ENCODE measurements at places on chromosomes 7 and 10.

DNA sequence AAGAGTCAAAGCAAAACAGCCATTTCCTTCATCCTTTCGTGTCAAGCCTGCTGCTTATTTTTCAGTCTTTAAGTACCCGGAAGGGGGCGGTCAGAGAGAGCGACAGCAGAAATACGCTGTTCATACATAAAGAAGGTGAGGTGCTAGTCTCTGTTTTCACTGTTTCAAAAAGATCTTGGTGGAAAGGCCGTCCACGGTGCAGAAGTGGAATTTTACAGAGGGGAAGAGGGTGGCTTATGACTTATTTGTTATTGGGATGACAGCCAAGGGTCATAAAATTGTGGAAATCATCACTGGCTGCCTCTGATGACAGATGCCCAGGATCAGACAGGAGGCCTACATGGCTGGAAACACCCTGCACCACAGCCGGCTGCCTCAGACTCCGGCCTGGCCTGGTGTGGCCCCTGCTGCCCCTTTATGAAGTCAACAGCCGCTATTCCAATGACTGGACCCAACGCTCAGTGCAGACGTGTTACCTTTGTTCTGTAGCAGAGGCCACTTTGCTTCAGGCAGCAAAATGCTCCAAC lies 57.0 kb downstream of the HIPK2 start:
- DNase-seq: peak; percentile 35

DNA sequence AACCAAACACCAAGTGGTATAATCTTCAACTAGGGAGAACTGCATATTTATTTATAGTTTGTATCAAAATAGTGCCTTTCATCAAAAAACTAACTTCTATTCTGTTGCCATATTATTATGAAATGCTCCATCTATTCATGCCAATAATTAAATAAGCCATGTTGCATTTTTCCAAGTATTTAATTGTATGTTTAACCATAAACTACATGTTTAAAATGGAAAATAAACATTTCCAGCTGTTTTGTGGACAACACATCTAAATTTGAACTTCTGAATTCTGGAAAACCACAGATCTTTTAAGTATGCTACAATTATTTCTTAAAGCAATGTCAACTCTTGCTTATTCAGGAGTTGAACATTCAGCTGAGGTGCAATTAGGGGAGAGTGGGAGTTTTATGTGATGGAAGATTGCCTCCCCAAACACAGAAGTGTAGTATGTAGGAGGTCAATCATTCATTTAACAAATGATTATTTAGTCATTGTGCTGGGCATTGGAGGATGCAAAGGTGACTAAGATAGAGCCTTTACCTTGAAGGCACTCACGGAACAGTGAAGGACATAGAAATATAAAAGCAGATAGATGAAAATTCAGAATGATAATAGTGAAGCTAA lies 80.7 kb upstream of the PPP1R3C start:
- no peak for DNase-seq

GRCh38 chr7:42972699-42973500 lies 40.7 kb downstream of the MRPL32 start:
- peak; percentile 99 for DNase-seq

GRCh38 chr10:48598243-48598935 lies 6.5 kb downstream of the ARHGAP22 start:
- DNase-seq: no peak

DNA sequence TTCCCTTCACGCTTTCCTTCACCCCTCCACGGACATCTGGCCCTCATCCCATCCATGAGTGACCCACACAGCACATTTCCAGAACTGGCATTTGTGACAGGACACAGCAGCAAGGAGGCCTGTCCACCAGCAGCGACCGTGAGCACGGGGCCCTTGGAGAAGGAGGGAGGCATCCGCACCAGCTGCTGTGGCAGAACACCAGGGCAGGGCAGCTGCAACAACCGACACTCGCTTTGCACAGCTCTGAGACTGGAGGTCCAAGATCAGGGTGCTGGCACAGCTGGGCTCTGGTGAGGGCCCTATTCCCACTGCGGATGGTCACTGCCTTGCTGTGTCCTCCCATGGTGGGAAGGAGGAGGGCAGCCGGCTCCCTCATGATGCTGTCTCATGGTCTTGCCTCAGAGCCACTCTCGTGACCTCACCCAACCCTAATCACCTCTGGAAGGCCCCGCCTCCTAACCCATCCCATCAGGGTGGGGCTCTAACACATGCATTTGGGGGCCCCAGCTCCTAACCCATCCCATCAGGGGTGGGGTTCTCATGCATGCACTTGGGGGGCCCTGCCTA lies 36.7 kb downstream of the PTPRN2 start:
- DNase-seq: no peak

DNA sequence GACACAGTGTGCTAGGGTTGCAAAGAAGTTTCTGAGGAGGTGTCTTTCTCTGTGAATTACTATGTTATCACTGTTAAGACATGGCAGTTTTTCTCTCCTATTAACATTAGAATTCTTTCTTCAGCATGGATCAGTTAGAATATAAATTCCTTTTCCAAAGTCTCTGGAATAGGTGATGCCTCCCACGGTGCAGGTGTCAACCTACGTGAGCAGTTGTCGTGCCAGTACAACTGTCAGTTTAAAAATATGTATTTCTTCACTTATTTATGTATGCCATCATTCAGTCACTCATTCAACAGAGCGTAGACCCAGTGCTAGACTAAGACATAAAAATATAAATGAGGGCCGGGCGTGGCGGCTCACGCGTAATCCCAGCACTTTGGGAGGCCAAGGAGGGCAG lies 83.5 kb downstream of the TACC2 start:
- no peak for DNase-seq

GRCh38 chr7:141664450-141664849 lies 37.5 kb downstream of the DENND11 start:
- no peak for DNase-seq

- DNase-seq: no peak
These were observed 9.8 kb downstream of the TNS3 start for GRCh38 chr7:47572094-47572445.

DNA sequence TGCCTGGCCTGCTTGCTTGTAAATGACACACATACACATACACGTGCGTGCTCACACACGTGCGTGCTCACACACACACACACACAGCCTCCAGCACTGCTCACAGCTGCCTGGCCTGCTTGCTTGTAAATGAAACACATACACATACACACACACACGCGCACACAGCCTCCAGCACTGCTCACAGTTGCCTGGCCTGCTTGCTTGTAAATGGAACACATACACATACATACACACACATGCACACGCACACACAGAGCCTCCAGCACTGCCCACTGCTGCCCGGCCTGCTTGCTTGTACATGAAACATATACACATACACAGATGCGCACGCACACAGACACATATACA lies 397.2 kb downstream of the PLXNA4 start:
- DNase-seq: no peak

DNA sequence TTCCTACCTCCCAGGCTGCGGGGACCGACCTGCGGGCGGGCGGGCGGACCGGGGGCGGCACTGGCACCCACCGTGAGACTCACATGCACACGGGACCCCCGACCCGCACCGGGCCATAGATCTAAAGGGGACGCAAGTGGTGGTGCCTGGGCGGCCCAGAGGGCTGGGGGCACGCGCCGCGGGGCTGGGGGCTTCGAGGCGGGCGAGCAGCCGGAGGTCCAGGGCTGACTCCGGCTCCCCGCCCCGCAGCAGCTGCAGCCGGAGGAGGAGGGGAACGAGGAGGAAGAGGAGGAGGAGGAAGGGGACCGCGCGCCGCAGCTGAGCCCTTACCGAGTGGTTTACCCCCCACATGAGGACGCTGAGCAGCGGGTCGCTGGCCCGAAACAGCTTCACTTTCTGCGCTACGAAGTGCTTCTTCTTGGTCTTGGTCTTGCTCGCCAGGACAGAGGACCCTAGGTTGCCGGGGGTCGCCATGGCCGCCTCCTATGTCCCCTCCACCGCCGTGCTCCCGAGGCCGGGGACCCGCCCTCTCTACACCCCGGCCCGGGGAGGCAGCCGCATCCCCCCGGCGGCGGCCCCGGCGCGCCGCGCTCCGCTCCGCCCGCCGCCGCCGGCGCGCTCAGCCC lies 412 bp downstream of the PIP4K2A start:
- no peak for DNase-seq

GRCh38 chr10:106179430-106179829 lies 985.1 kb downstream of the SORCS1 start:
- no peak for DNase-seq

DNA sequence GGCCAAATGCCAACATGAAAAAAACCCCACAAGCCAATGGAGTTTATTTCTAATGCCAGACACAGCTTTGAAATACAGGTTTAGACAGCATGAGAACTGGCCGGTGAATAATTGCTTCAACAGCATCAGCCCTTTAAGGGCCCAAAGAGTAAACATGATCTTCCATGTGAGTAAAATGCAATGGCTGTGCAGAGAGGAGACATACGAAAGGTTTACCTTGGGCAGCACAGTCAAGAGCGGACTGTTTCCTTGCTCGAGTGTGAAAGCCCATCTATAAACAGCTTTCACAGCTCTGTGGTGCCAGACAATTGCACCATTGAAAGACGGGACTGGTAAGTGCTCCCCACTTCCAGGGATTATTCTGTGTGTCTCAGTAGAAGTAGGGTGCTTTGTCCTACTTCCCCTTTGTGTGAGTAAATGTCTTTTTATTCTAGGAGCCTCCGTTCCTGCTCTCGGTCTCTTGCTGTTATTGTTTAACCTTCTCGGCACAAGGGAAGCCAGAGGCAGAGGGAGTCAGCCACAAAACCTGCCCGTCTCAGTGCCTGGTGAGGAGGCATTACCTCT lies 77.8 kb upstream of the KAT6B start:
- DNase-seq: no peak

GRCh38 chr7:5704534-5704922 lies 76.9 kb downstream of the RNF216 start:
- peak; percentile 64 for DNase-seq

DNA sequence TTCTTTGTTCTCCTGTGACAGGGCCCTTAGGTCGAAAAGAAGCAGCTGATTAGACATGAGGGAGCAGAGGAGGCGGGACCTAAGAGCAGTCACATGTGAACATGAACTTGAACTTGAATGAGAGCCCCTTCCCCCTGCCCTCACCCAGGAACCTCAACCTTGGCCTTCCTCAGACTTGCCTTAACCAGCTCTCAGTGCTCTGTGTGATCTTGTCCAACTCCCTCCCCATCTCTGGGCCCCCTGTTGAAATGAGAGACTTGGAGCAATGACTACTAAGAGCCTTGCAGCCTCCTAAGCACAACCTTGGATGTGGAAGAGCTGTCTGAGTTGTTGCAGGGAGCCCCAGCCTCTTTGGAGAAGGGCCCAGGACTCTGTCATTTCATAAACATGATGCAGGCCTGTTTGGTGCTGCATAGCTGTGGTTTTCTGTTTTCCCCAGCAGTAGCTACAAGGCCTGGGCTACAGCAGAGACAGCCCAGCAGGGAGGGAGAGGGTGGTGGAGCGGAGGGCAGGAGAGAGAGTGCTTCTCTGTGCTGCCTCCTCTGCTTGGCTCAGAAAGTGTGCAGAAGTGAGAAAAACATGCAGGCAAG lies 123.9 kb upstream of the ZMIZ1 start:
- DNase-seq: peak; percentile 91

GRCh38 chr7:158766570-158767281 lies 62.1 kb upstream of the NCAPG2 start:
- no peak for DNase-seq

DNA sequence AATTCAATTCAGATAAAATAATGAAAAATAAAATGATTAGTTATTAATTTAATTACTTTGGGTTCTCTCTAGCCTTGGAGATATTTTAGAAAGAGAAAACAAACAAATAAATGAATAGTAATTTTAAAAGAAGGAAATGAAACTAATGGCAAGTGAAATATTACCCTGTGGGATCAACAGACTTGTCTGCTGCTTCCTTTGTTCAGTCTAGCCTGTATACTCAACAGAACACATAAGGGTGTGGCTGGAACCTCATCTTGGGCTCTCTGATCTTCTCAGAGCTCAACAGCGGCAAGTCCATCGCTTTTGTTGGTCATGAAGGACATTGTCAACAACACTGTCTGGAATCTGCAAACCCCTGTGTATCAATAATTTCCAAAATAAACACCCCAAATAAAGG lies 904.9 kb downstream of the IPMK start:
- DNase-seq: no peak

DNA sequence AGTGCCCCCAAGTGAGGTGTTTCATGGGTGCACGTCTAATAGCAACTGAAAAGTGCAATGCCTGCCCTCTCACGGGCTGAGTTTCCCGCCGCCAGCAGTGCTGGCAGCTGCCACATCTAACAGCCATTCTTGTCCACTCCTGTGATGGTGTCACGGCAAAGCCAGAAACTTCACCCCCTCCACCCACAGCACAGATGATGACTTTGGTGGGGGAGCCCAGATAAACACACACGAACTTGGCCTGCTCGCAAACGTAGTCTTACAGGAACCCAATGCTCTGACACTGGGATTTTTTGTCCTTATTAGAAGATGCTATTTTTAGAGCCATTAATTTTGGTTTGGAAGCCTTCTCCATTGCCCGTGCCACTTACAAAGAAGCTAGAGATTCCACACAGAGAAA lies 26.7 kb downstream of the CPXM2 start:
- no peak for DNase-seq

DNA sequence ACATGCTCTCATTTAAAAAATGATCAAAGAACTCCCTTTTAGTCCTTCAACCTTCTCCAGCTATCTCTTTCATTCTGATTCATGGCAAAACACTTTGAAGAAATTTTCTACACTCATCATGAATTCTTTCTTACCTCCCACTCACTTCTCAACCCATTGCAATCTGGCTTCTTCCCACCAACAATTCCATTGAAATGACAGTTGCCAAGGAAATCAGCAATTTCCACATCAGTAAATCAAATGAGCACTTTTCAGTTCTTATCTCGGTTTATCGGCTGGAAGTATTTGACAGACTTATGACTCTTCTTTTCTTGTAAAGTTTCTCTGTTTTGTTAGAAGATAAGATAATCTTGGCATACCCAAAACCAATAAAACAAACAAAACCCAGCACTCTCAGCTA lies 99.1 kb upstream of the CACNA2D1 start:
- peak; percentile 93 for DNase-seq

DNA sequence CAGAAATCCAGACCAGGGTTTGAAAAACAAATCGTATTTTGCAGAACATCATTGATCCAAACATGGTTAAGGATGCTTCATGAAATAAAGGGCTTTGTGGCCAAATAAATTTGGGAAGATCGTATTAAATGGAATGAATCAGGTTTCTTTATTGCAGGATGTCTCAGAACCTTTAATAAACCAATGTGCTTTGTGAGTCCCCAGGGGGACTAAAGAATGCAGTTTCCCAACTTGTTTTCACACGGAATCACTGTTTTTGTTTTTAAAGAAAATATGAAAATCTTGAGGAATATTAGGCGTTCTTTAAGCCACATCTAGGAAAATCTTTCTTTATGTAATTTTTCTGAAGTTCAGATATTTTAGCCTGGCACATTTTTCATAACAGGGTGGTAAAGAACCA lies 16.8 kb upstream of the CCDC172 start:
- DNase-seq: no peak

DNA sequence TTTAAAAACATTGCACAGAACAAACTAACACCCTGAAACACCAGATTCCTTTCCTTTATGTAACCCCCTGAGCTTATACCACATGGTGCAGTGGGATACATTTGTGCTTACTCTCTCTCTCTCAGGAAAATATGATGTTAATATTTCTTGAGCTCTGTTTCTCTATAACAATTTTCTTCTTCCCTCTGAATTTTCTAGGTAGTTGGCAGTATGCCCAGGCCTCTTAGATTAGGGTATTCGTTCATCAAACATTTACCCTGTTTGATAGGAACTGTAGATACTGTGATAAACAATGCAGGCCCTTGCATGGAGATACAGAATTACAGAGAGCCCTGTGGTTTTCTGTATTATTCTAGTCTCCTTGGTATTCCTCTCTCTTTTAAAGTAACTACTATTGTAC lies 567.8 kb downstream of the IPMK start:
- DNase-seq: no peak

All from AG09309 (cell line).